Activated CD8-positive, alpha-beta memory T cell treated with anti-CD3 and anti-CD28 coated beads, Interleukin-2, amount 50 U/mL, for 48 hours (primary cell): ENCODE measurements at places on chromosomes 5 and 9.

- DNase-seq = no peak
Observed at GRCh38 chr5:168140241-168140640, 151.2 kb upstream of the WWC1 start.

DNA sequence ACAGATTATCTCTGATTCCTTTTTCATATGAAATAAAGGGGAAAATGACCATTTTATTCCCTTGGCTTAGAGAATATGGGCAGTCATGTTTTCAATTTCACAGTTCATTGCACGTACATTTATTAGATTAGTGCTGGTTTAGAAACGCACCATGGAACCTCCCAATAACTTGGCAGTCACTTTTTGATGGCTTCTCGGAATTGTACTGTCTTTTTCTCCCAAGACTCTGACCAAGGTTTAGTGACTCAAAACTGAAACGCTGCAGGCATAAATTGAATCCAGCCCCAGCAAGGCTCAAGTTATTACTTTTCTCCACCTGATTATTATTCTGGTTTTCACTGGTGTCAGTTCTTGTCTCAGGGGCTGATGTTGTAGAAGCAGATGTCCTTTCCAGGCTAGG lies 55.6 kb upstream of the EGFLAM start:
- no peak for DNase-seq

DNA sequence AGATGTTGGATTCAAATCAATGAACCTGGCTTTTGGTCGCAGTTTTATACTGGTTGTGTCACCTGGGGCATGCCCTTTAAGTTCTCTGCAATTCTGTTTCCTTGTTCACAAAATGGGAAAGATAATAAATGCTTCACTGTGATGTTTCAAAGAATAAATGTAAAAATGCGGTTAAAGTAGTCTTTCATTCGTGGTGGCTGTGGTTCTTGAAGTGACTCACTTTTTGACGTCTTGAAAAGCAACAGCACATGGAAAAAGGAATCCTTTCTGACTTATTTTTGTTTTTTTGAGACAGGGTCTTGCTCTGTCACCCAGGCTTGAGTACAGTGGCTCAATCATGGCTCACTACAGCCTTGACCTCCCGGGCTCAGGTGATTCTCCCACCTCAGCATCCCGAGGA lies 88.4 kb upstream of the SLIT3 start:
- no peak for DNase-seq

DNA sequence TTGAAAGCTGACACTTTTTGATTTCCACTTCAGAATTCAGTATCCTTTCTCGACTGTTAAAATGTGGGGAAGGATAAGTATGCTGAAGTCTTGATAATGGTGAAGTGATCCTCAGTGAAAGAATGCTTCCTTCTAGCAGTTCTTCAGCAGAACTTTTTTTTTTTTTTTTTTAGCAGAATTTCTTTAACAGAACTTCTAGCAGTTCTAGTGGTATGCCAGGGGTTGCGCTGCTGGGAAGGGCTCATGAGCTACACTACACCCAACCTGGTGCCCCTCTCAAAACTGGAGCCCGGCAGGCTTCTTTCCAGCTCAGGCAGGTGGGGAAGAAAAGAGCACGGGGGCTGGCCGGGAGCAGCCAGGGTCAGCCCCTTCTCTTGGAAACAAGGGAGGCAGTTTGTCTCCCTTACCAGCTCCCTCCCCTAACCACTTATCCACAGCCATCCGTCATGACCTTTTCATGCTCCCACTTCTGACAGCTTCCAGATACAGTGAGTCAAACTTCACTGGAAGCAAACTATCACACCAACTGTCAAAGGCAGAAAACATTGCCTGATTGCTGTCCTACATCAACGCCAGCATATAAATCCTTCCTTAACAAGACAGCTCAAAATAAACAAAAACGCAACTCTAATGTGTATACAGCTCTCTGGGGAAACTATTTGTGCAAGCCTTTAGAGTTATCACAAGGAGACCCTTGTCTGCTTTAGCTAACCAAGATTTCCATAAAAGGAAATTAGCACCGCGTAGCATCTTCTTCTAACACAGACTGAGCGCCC lies 211.5 kb downstream of the GAPVD1 start:
- DNase-seq = no peak

GRCh38 chr5:120955795-120956194 lies 491.7 kb downstream of the PRR16 start:
- DNase-seq = no peak

DNA sequence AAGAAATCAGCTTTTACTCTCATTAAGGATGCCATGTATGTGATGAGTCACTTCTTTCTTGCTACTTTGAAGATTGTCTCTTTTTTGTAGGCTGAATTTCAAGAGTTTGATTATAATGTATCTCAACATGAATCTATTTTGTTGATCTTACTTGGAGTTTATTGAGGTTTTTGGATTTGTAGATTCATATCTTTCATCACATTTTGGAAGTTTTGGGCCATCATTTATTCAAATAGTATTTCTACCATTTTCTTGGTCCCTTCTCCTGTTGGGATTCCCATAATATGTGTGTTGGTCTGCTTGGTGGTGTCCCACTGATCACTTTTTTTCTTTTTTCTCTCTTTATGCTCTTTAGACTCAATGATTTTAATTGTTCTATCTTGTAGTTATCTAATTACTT lies 116.3 kb downstream of the CNTLN start:
- no peak for DNase-seq

- DNase-seq = no peak
Observed at GRCh38 chr9:93340091-93340490, 111.4 kb upstream of the FAM120A start.

GRCh38 chr5:172165465-172165864 lies 22.6 kb downstream of the STK10 start:
- DNase-seq = no peak

DNA sequence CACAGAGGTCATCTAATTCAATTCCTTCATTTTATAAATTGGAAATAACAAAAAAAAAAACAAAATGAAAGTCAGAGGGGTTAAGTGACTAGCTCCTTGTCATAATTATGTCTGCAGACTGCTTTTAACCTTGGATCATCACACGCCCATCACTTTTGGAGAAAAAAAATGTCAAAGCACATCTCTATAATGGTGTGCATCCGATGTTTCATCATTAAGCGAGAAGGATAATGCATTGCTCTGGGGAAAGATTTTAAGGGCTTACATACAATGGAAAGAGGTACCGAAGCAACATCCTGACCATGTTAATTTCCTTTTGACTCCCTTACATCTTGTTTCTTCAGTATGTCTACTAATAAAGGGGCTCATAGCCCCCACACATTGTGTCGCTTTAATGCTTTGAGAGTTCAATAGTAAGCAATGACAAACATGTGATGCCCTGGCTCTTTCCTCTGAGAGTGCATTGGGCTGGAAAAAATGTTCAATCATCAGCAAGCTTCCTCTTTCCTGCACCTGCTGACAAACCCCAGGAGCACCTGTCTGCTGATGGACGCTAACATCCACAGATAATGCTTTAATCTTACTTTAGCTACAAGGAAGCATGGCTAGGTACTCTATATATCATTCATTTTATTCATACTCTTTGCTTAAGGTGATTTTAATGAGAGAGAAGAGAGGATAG lies 242.2 kb downstream of the SMARCA2 start:
- DNase-seq = no peak

GRCh38 chr9:93614830-93615468 lies 38.6 kb downstream of the PHF2 start:
- DNase-seq = no peak

GRCh38 chr5:98364549-98364948 lies 408.9 kb upstream of the RGMB start:
- no peak for DNase-seq

GRCh38 chr9:69671879-69672595 lies at the start of gene APBA1:
Gene APBA1 (minus strand): TSS chr9:69672371.
- peak; percentile 60 for DNase-seq

GRCh38 chr9:123998970-123999621 lies 12.5 kb upstream of the LHX2 start:
- DNase-seq = no peak

GRCh38 chr9:4298255-4299004 lies 1.4 kb downstream of the GLIS3 start:
- DNase-seq = peak; percentile 75

DNA sequence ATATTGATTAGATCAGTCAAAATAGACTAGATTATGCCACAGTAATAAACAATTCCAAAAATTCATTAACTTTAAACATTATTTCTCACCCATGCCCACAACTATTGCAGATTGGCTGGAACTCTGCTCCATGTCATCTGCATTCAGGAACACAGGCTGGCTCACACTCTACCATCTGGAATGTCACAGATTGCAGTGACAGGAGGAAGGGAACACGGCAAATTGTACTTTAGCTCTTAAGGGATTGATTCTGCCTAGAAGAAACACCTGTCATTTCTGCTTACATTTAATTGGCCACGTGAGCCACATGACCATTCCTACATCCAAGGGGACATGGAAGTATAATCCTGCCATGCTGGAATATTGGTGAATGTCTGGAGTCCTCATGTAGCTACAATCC lies 54.4 kb downstream of the ATPSCKMT start:
- DNase-seq = no peak

GRCh38 chr5:158756871-158757270 lies 342.8 kb downstream of the EBF1 start:
- no peak for DNase-seq

DNA sequence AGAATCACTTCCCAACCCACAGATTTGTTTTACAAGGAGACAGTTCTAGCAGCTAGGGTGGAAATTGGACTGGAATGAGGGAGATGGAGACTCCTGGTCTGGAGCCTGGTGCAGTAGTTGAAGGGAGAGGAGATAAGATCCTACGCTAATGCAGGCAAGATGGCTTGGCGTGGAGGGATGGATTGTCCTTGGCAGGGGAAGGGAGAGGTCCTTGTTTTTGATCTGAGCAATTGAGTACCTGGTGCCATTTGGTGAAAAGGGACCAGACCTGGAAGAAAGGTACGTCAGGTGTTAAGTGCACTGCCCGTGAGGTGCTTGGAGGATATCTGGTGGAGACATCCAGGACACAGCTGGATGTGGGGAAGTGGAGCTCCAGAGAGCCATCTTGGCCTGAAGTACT lies 35.7 kb downstream of the ANGPTL2 start:
- no peak for DNase-seq

- DNase-seq = no peak
Observed at GRCh38 chr9:111023128-111023527, 15.1 kb downstream of the LPAR1 start.

DNA sequence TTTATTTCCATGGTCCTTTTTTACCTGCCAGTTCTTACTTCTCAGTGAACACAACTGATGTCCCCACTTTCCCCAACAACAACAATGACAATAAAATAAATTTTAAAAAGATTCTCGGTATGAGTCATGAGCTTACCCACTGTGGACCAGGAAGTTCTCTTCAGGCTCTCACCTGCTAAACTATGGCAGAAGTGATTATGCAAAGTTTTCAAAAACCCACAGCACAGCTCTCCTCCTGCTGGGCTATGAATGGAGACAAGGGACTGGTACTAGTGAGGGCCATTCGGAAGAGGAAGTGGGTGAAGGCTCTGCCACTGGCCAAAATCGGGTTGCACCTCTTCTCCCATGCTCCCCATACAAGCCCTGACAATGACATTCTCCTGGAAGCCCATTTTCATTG lies 429.4 kb downstream of the PIK3R1 start:
- DNase-seq = no peak

GRCh38 chr9:107489144-107489673 lies 360 bp downstream of the KLF4 start:
- peak; percentile 59 for DNase-seq

DNA sequence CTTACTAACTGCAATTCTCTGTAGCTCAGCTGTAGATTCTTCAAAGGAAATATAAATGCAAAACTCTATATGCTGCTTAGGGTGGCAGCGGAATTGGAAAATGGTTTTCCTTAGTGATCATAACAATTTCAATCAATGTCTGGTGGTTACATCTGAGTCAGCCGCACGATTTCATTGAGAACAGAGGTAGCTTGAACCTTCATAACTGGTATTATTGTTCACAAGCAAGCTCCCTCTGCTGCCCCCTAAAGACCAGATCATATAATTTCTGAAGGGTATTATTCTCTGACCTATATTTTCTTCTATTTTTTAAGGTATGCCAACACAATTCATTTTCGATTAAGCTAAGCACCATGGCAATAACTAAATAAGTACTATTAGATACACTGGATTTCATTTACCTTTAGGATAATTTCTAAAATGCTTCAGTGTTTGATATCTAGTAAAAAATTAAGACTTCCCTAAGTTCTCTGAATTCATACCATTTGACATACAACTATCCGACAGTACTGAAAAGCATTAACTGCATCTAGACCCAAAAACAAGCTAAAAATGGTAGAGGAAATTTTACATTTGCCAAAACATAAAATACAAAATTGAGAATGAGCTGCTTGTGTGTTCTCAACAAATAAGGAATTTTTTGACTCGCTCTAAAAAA lies 181.1 kb upstream of the SPEF2 start:
- DNase-seq = no peak

- no peak for DNase-seq
Observed at GRCh38 chr5:172952034-172952511, 7.2 kb upstream of the RPL26L1 start.

DNA sequence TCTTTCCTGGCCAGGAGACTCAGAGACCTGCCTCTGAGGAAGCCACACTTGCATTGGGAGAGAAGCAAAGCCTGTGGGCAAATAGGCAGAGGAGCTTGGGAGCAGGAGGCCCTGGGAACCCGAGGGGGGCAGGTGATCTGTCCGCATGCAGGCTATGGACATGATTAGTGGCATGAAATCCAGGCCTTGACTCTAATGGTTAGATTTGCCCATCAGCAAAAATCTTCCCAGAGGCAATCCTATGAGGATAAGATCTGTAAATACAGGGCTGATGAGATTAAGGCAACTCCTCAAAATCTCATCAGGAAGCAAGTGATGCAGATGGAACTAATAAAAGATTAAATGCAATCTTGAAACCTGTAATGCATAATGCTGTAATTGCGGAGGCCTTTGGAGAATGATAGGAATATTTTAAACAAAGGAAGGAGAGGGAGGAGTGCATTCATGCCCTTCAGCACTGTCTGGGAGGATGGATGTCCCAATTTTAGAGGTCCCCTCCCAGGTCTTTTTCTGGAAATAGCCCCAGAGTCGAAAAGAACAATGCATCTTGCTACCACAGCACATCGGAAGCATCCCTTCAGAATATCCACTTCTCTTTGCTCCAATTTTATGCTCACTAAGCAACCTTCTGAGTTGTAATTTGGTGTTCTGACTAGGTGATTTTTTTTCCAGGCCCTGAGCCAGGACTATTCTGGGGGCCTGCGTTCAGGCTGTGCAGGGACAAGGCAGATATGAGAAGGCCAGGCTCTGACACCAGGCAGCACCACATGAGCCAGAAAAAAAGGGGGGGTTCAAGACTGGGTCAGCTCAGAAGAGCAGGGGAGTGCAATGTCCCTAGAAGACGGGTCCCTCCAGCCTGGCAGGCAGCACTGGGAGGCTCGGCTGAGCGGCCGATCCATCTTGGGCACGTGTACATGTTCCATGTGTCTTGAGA lies 66.5 kb downstream of the MED10 start:
- DNase-seq = no peak

GRCh38 chr5:67752357-67752708 lies 463.2 kb upstream of the PIK3R1 start:
- DNase-seq = no peak

GRCh38 chr9:136625101-136626065 lies 37.3 kb upstream of the EGFL7 start:
- no peak for DNase-seq

GRCh38 chr9:114373960-114374730 lies 13.6 kb downstream of the AKNA start:
- DNase-seq = peak; percentile 64

- no peak for DNase-seq
Observed at GRCh38 chr5:178547753-178548415, 42.3 kb downstream of the COL23A1 start.

- DNase-seq = no peak
Observed at GRCh38 chr9:29394855-29395254, 1821.6 kb upstream of the C9orf72 start.
